ENCODE measurements at places on chromosomes 1 and 21. TPM values are rescaled to one million over a fixed set of nuclear protein-coding genes. Genes with fewer than 3 reads are reported as not detected.

Gene TCP10L
- not detected for total RNA-seq

Gene PTPN7
- total RNA-seq: 67.2 TPM

Gene CAMTA1
- total RNA-seq: 37.4 TPM

Gene SMCP
- total RNA-seq: not detected

DNA sequence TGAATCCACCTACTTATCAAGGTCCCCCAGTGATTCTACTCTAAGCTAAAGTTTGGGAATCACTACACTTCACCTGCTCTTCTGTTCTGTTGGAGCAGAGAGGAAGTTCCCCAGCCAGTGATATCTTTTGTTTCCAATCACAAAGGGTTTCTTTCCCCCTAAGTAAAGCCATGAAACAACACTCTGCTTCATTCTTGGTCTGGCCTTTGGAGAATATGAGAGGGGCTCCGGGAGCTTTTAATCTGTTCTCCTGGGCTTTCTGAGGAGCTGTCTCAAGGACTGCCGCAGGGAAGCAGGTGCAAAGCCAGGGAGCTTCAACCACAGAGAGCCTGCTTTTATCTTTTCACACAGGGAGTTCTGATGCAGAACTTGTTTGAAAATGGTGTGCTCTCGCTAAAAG lies 10.1 kb upstream of the SLAMF9 start:
- no peaks in the 10 kb centered on the region for H3K36me3 ChIP-seq
- H3K4me3 ChIP-seq: no peak overlapping the region
- no peak for DNase-seq
- peaks cover 24% of the 10 kb centered on the region for H3K27me3 ChIP-seq
- no peaks in the 10 kb centered on the region for H3K4me1 ChIP-seq
- H3K27ac ChIP-seq: no peak overlapping the region

- H3K27me3 ChIP-seq: no peaks in the 10 kb centered on the region
- H3K4me3 ChIP-seq: no peak overlapping the region
- no peaks in the 10 kb centered on the region for H3K36me3 ChIP-seq
- DNase-seq: peak; percentile 37
Observed at GRCh38 chr1:84936116-84936810, 43.3 kb upstream of the LPAR3 start.

- peaks cover 13% of the 10 kb centered on the region for H3K4me1 ChIP-seq
- H3K27ac ChIP-seq: peak within 1 kb of the TSS; percentile 56
- no peaks in the 10 kb centered on the region for H3K36me3 ChIP-seq
- H3K4me3 ChIP-seq: peak within 1 kb of the TSS; percentile 70
- no peak for DNase-seq
Observed at GRCh38 chr1:59814901-59815825, at the start of gene HOOK1. TSS of gene HOOK1 (plus strand) at chr1:59814949. CDS start at chr1:59815118, 169 bp downstream.

DNA sequence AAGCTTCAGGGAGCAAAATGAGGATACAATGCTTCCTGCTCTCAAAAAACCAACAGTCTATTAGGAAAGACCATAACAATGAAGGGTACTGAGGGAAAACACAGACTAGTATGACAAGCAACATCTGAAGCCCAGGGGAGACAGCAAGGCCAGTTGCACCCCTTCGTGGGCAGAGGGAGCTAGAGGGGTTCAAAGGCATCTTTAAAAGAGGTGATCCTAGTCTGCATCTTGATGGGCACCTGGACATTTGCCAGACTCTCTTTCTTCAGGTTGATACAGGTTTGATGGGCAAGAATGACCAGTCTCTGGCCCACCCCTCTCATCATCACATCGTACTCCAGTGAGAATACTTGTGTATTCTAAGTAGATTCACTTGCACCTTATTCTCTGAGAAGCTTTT lies 177.7 kb downstream of the VAV3 start:
- peak overlapping the region; percentile 88 for H3K27ac ChIP-seq
- no peak for DNase-seq
- no peak overlapping the region for H3K4me3 ChIP-seq
- H3K27me3 ChIP-seq: no peaks in the 10 kb centered on the region
- H3K4me1 ChIP-seq: peaks cover 28% of the 10 kb centered on the region

DNA sequence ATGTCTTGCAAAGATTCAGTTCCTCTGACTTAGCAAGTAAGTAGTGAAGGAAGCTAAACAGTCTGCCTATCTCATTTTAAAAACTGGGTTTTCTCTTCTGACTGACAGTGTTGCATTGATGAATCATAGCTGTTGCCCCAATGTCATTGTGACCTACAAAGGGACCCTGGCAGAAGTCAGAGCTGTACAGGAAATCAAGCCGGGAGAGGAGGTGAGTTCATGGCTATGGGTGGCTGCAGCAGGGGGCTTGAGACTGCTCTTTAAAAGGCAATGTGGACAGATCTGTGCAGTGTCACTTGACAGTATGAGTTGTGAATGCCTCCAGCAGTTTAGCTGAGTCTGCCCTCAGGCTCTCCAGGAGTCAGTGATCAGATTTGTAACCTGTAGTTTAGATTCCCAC lies 46.6 kb downstream of the SMYD2 start:
- no peak for DNase-seq
- H3K27me3 ChIP-seq: no peaks in the 10 kb centered on the region
- peaks cover 36% of the 10 kb centered on the region for H3K36me3 ChIP-seq
- H3K27ac ChIP-seq: no peak overlapping the region
- H3K4me1 ChIP-seq: no peaks in the 10 kb centered on the region

- DNase-seq: no peak
- H3K4me1 ChIP-seq: peaks cover 33% of the 10 kb centered on the region
- peak overlapping the region; percentile 87 for H3K27ac ChIP-seq
- H3K36me3 ChIP-seq: no peaks in the 10 kb centered on the region
- H3K4me3 ChIP-seq: peak overlapping the region; percentile 97
Observed at GRCh38 chr1:207752456-207752998, 673 bp downstream of the CD46 start.

GRCh38 chr1:74468982-74469603 lies 43.3 kb downstream of the LRRC53 start:
- H3K27me3 ChIP-seq: no peaks in the 10 kb centered on the region
- no peaks in the 10 kb centered on the region for H3K36me3 ChIP-seq
- no peak for DNase-seq
- H3K4me3 ChIP-seq: no peak overlapping the region

GRCh38 chr21:29477941-29478340 lies 179.2 kb downstream of the BACH1 start:
- H3K36me3 ChIP-seq: no peaks in the 10 kb centered on the region
- no peak overlapping the region for H3K27ac ChIP-seq
- H3K27me3 ChIP-seq: no peaks in the 10 kb centered on the region
- no peak for DNase-seq
- no peaks in the 10 kb centered on the region for H3K4me1 ChIP-seq

GRCh38 chr1:188350104-188350503 lies 1521.4 kb downstream of the PLA2G4A start:
- DNase-seq: no peak
- no peak overlapping the region for H3K4me3 ChIP-seq
- H3K36me3 ChIP-seq: no peaks in the 10 kb centered on the region
- H3K27me3 ChIP-seq: no peaks in the 10 kb centered on the region
- H3K4me1 ChIP-seq: no peaks in the 10 kb centered on the region

DNA sequence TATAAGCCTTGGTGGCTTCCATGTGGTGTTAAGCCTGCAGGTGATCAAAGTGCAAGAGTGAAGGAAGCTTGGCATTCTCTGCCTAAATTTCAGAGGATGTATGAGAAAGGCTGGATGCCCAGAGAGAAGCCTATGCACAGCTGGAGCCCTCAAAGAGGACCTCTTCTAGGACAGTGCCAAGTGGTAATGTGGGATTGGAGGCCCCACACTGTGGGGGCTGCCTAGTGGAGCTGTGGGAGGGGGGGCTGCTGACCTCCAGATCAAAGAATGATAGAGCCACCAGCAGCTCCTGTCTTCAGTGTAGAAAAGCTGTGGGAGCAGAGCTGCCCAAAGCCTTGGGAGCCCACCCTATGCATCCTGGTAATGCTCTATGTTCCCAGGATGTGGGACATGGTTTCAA lies 1512.7 kb upstream of the TPTE start:
- H3K36me3 ChIP-seq: no peaks in the 10 kb centered on the region
- H3K27ac ChIP-seq: no peak overlapping the region
- no peak for DNase-seq
- peaks cover 22% of the 10 kb centered on the region for H3K27me3 ChIP-seq
- no peaks in the 10 kb centered on the region for H3K4me1 ChIP-seq

- H3K27ac ChIP-seq: no peak overlapping the region
- H3K36me3 ChIP-seq: no peaks in the 10 kb centered on the region
- no peak for DNase-seq
- no peaks in the 10 kb centered on the region for H3K27me3 ChIP-seq
Observed at GRCh38 chr1:183349201-183349711, 68.9 kb downstream of the NMNAT2 start.

GRCh38 chr1:223012938-223013337 lies 130.1 kb downstream of the TLR5 start:
- H3K27ac ChIP-seq: no peak overlapping the region
- H3K27me3 ChIP-seq: no peaks in the 10 kb centered on the region
- H3K36me3 ChIP-seq: no peaks in the 10 kb centered on the region
- H3K4me1 ChIP-seq: no peaks in the 10 kb centered on the region
- DNase-seq: no peak
- H3K4me3 ChIP-seq: no peak overlapping the region

DNA sequence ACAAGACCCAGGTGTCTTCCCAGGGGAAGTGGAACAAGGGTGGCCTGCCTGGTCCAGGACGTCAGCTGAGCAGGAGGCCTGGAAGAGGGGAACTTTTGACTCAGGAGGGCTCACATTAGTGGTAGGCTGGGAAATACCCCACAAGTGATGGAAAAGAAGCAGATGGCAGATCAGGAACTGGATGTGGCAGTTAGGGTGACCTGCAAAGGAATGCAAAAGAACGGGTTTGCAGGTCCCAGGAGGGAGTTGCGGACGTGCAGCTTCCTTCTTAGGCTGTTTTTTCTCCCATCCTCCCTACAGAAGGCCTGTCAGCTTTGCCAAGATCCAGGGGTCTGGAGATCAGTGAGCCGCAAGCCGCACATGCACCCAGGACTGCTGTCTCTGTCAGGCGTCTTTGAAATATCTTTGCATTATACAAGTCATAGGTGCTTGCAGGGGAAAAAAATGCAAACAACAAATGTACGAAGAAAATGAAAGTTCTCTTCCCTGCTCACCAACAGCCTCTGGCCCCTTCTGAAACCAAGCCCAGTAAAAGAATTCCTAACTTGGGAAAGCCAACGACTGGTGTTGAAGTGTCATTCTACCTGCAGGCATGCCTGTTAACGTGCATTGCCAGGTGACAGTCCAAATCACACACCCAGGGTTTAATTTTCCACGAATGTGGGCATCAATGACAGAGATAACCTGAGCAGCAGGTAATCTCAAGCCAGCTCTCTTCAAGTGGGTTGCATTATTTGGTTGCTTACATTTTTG lies 34.4 kb downstream of the NENF start:
- no peaks in the 10 kb centered on the region for H3K4me1 ChIP-seq
- H3K36me3 ChIP-seq: no peaks in the 10 kb centered on the region
- DNase-seq: no peak

DNA sequence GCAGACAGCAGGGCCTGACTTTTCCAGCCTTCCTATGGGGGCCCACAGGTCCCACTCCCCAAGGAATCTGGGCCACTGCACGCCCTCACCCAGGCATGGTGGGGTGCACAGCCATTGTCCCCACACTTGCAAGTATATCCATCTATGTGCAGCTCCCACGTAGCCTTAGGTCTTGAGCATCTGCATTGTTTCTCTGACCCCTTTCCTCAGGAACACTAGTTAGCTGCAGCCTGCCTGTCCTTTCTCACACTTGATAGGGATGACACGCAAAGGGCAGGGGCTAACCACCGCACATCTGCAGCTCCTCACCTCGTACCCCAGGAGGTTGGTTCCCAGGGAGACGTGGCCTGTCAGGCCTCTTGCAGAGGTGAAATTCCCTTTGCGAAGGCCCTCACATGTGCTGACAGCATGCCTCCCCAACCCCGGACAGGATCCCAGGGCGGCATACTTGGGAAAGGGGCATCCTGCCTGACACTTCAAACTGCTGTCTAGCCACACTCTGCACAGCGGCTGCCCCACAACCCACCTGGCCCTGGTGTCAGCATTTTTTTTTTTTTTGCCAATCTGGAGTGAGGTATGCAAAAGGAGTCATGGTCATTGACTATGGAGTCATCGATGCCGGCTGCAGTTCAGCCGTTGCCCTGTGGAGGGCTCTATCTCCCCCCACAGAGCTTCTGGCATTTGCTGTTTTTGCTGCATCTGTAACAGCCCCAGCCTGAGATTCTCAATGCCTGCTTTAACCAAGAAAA lies 5.0 kb downstream of the JMJD4 start:
- DNase-seq: no peak
- H3K36me3 ChIP-seq: peaks cover 7% of the 10 kb centered on the region
- peaks cover 44% of the 10 kb centered on the region for H3K4me1 ChIP-seq
- no peak overlapping the region for H3K4me3 ChIP-seq

GRCh38 chr1:168087696-168088095 lies 49.0 kb downstream of the GPR161 start:
- no peak overlapping the region for H3K4me3 ChIP-seq
- no peaks in the 10 kb centered on the region for H3K27me3 ChIP-seq
- H3K27ac ChIP-seq: no peak overlapping the region
- no peak for DNase-seq
- no peaks in the 10 kb centered on the region for H3K36me3 ChIP-seq
- peaks cover 6% of the 10 kb centered on the region for H3K4me1 ChIP-seq

DNA sequence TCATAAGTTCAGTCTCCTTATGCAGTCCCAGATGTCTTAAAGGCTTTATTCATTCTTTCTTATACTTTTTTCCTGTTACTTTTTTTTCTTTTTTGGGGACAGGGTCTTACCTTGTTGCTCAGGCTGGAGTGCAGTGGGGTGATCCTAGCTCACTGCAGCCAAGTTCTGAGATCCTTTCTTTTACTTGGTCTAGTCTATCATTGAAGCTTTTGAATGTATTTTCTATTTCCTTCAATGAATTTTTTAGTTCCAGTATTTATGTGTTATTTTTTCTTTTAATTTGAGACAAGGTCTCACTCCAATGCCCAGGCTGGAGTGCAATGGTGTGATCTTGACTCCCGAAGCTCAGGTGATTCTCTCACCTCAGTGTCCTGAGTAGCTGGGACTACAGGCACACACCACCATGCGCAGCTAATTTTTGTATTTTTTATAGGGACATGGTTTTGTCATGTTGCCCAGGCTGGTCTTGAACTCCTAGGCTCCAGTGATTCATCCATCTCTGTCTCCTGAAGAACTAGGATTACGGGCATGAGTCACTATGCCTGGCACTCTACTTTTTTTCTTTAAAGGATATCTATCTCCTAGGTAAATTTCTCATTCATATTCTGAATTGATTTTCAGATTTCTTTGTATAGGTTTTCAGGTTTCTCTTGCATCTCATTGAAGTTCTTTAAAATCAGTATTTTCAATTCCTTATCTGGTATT lies 26.1 kb upstream of the GTF2B start:
- H3K4me1 ChIP-seq: no peaks in the 10 kb centered on the region
- H3K27me3 ChIP-seq: no peaks in the 10 kb centered on the region
- no peak overlapping the region for H3K4me3 ChIP-seq
- H3K27ac ChIP-seq: no peak overlapping the region
